NCI-H2081 treated with DMSO at 0.1 percent for 48 hours (cell line): ENCODE measurements at places on chromosomes 13 and 19.
A peak's percentile ranks its signal among the peaks of the same experiment; 100 is the strongest.

- DNase-seq, result no peak
Observed at GRCh38 chr13:43232144-43232872, 208.9 kb downstream of the DNAJC15 start.

GRCh38 chr13:83780227-83780626, 102.0 kb downstream of the SLITRK1 start:
- no peak for DNase-seq

DNA sequence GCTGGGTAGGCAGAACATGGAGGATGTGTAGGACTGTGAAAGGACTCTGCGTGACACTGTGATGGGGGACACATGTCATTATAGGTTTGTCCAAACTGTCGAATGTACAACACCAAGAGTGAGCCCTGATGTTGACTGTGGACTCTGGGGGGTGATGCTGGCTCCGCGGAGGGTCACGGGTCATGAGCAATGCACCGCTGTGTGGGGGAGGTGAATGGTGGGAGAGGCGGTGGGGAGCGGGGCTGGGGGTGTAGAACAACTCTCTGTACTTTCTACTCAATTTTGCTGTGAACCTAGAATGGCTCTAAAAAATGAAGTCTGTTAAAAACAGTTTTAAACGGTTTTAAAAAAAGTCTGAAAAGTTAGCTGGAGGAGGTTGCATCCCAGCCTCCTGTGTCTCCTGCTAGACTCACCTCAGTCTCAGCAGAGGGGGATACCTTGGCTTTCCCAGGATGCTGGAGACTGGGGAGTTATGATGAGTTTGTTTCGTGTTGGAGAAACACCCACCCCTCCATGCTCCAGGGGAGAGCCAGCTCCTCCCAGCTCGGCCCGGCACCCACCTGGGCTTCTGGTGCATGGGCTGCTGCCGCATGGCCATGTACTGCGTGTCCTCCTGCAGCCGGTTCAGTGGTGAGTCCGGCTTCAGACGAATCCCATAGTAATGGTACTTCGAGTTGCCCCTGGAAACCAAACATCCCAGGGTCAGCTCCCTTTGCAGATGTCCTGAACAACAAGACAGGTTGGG, 34.7 kb upstream of the RANBP3 start:
- no peak for DNase-seq

DNA sequence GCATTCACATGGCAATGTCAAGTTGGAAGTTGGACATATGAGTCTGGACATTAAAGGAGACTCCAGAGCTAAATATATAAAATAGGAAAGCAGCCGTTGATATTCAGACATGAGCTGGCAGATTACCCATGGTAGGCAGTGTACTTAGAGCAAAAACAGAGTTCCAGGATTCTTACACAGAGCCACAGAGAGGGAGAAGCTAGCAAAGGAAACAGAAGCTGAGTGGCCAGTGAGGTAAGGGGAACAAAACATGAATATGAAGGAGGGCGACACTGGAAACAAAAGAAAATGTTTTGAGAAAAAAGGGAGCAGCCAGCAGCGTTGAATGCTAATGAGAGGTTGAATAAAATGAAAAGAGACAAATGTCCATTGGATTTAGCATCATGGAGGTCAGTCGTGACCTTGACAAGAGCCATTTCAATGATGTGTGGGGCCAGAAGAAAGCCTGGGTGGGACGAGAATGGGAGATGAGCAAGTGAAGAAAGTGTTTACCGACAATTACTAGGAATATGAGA, 198.4 kb downstream of the POU4F1 start:
- no peak for DNase-seq

DNA sequence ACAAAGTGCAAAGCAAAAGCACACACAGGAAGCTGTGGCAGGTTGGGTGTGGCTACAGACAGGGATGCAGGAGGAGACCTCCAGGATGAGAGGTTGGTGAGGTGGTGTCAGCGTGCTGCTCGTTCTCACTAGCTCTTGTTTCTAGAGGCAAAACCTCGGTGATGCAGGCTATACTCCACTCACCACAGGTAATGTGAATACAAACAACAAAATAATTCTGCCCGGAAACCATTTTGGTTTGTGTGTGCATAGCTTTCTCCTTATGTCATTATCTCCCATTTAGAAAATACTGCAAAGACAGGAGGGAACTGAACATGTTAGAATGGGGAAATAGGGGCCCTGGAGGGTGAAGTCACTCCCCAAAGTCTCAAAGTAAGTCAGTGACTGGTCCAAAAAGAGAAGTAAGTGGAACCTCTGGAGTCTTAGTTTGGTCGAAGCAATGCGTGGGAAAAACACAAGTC, 9.4 kb downstream of the LCP1 start:
- no peak for DNase-seq

- DNase-seq, result no peak
Observed at GRCh38 chr13:108213946-108214345, 1.4 kb downstream of the LIG4 start.

GRCh38 chr13:28464861-28465460, 30.0 kb downstream of the FLT1 start:
- no peak for DNase-seq

DNA sequence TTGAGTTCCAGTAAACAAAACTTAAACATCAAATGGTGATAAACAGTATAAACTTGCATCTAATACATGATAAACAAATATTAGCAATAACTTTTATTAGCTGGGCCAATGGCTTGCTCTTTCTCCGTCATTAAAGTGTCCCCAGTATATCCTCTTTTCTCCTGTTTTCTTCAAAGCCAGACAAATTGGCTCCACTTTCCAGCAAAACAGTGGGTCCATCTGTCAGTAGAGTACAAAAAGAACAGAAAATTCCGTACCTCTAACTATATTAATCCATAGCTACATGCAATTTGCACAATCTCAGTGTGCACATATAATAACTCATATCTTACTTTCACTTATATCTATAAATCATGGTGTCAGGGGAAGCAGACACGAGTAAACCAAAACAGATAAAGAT, 678.0 kb upstream of the SPRY2 start:
- no peak for DNase-seq

DNA sequence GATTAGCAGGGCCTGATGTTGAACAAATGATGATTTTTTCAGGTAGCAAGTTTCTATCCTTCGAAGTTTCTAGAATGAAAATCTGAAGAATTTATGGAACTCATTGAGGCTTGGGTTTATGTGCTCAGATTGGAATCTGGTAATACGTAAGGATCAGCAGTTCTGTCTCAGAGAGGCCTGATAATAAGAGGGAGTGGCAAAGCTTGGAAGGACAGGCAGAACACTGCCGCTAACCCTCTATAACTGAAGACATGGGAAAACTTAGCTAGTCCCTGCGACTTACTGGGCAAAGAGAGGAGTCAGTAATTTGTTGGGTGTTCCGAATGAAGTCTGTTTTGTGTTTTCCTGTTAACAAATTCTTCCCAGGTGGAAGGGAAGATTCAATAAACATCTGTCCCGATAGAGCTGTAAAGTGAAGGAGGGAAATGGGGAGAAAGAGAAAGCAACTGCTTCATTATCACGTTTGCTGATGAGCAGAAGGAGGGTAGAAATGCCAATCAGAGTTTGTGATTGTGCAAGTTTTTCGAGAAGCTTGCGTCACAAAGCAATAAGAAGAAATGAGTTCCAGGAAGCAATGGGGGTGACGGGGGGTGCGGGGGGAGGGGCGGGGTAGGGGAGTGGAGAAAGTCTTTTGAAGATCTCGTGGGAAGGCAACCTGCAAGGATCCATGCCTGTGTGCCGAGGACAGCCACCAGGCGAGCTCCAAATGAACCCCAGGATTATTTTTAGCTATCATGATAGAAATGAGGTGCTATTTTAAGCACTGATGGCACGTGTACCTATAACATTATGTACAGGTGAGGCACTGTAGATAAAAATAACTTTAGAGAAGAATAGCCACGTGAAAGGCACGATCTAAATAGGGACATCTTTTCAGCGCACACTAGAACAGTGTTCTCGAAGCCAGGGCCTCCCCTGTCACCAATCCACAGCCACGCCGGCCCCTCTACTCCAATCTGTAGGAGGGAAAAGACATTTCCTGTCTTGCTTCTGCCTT, 224.1 kb downstream of the FGF9 start:
- no peak for DNase-seq

DNA sequence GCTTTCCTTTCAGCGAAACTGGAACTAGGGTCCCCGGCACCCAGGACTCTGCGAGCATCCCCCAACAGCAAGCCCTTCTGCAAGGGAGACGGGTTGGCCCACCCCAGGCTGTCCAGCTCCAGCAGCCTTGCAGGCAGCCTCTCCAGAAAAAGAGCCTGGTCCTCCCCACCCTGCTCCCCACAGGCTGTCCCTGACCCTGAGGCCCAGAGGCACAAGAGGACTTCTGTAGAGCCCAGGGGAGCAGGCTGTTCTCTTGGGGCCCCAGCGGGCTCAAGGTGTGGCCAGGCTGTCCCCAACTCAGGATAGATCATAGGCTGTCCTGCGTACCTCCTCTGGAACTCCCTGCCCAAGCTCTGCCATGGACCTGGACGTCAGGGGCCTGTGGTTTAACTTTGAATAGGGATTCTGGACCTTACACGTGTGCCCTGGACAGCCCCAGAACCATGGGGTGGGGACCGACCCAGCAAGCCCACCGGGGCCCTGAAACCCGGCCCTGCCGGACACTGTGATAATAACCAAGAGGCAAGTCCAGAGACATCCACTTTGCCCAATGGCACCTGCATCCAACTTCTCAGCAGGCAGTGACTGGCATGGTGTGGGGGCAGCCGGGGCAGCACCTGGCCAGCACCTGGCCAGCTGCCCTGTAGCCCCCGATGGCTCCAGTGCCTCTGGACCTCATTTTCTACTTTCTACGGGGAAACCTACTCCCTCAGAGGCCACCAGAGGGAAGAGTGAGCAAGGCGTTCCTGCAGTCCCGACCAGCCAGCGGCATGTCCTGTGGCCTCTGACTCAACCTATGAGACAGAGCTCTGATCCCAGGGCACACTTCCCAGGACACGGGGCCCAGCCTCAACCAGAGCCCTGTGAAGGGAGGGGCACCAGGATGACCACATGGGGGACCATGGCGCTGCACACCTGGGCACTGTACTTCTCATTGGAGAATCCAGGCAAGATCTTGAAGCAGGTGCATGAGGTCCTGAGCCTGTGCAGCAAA, 50.9 kb upstream of the TPM4 start:
- DNase-seq, result no peak

GRCh38 chr13:109204252-109204651, 574.8 kb downstream of the MYO16 start:
- no peak for DNase-seq

DNA sequence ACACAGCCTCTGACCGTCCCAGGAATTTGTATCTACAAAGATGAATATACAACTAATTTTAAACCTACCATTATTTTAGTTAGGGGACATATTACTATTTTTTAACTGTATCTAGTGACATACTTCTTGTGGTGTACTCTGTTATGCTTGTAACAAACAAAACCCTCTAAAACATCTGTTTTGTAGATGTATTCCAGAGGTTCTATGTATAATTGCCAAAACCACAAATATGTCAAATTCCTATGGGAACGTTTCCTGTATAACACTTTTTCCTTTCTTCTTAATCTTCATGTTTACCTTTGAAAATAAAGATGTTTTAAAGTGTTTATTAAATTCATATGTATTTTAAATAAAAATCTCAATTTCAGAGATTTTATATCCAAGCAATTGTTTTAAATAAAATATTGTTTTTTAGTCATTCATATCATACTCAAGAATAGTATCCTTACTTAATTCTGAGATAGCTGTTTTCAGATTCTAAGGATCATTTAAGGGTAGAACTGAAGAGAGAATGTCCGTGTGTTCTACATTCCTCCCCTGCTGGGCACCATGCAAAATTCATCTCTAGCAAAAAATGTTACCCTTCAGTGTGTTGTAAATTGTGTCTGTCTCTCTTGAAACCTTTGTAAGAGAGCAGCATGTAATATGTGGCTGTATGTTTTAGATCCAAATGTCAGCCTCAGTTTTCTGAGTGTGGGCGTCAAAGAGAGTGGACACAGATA, 1327.7 kb downstream of the EFNB2 start:
- DNase-seq, result no peak

DNA sequence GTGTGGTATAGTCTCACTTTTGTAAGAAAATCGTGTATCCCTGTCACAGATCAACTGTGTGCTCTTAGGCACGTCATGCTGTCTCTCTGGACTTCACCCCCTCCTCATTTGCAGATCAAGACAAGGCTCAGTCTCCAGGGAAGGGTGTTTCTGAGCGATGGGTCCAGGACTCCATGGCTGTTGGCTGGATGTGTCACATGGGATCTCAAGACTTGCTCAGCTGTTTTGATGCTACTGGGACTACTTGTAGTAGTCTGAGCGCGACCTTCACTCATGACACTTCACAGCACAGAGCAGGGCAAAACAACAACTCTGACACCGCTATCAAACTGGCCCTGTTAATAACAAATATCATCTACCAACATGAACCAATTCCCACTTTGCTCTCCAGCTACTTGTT, 36.2 kb downstream of the SMAD9 start:
- DNase-seq, result no peak

- no peak for DNase-seq
Observed at GRCh38 chr13:20173116-20173746, 12.4 kb upstream of the GJA3 start.

GRCh38 chr19:6198896-6199239, 63.4 kb downstream of the ACSBG2 start:
- DNase-seq, result no peak

GRCh38 chr13:75505327-75505726, 23.4 kb upstream of the TBC1D4 start:
- no peak for DNase-seq

GRCh38 chr19:8806661-8807060, 25.4 kb downstream of the ZNF558 start:
- no peak for DNase-seq

GRCh38 chr19:11268783-11269267, 6.5 kb upstream of the DOCK6 start:
- no peak for DNase-seq

GRCh38 chr19:55673465-55673864, 1.6 kb upstream of the EPN1 start:
- DNase-seq, result no peak

DNA sequence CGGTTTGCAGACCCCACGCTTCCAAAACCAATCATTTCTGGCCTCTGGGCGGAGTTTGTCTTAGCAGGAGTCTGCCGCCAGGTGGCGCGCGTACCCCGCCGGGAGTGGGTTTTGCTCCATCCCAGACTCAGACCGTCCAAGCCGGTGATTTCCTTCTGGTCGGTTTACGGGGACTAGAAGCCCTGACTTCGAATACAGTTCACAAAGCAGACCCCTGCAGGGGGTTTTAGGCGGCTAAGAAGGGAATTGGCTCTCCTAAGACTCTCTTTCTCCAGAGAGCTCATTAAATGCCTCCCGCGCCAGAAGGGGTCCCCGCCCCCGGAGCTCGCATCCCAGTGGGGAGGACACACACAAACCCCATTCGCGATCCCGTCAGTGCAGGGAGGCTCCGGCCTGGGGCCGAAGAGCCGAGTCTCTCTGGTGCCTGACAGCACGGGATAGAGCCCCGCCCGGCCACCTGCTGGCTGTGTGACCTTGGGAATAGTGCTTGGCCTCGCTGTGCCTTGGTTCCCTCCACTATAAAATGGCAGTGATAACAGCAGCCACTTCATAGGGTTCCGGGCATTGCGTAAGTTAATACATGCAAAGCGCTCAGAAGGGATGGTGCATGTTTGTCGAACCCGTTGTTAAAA, 8.6 kb upstream of the NUP62 start:
- DNase-seq, result peak; percentile 5
